AG09319 (cell line): ENCODE measurements at places on chromosomes 11 and 22.

DNA sequence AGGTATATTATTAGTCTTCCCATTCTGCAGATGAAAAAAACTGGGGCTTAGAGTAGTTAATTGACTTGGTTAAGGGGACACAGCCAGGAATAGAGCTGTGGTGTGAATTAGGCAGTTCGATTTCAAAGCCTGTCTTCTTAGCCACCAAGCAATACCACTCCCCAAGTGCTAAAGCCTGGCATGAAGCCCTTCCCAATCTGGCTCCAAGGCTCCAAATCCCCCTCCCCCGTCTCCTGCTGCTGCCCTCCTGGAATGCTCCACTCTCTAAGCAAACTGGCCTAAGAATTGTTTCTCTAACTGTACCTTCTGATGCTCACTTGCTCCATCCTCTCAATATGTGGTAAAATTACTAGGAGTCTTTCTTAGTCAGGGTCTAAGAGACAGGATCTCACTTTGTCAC lies 18.6 kb downstream of the ASCC2 start:
- DNase-seq, result no peak

- no peak for DNase-seq
Observed at GRCh38 chr22:19960491-19961200, 19.0 kb upstream of the TXNRD2 start.

DNA sequence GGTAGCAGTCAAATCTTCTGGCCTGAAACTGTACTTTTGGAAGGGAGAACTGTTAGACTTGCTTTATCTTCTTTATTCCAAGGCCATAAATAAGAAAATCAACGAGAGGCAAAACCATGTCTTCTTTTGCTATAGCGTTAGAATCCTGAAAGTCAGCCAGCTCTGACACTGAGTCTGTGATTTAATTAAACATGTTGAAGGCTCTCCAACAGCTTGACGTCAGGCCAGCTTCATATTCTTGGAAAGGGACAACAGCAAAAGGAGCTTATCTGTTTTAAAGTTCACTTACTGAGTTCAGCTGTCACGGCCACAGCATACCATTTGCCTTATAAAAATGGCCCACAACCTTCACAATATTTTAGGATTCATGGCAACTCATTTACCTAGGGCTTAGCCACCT lies 131.0 kb upstream of the LDLRAD3 start:
- no peak for DNase-seq

- no peak for DNase-seq
Observed at GRCh38 chr22:29203488-29204454, 1.9 kb upstream of the EMID1 start.

GRCh38 chr11:130145311-130145812 lies 14.2 kb upstream of the ST14 start:
- DNase-seq, result no peak

DNA sequence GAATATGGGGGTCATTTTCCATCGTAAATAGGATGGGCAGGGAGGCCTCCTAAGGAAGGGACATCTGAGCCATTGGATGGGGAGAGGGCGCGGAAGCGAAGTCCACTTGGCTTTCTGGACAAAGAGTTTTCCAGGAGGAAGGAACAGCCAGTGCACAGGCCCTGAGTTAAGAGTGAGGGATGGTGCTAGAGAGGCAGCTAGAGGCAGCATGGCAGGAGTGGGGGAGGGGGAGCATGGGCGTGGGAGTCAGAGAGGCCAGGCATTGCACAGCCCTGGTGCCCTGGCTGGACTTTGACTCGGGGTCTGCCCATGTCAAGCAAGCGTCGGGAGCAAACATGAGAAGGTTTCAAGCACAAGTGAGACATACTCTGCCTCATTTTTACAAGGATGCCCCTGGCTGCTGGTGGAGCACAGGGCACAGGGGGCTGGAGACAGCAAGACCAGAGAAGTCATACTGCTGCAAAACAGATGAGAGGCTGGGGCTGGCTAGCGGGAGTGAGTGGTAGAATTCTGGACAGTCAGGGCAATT lies 9.0 kb downstream of the GNAZ start:
- no peak for DNase-seq

GRCh38 chr11:55474321-55474720 lies 79.9 kb upstream of the OR4C15 start:
- no peak for DNase-seq

- DNase-seq, result no peak
Observed at GRCh38 chr11:94595076-94595475, 27.9 kb downstream of the PIWIL4 start.
